ENCODE measurements at places on chromosomes 4 and X.
A peak's percentile ranks its signal among the peaks of the same experiment; 100 is the strongest.

- no peak for DNase-seq
Observed at GRCh38 chr4:122131562-122132157, 20.5 kb upstream of the BLTP1 start.

- DNase-seq, result no peak
Observed at GRCh38 chrX:143663755-143664154, 27.9 kb upstream of the SLITRK4 start.

DNA sequence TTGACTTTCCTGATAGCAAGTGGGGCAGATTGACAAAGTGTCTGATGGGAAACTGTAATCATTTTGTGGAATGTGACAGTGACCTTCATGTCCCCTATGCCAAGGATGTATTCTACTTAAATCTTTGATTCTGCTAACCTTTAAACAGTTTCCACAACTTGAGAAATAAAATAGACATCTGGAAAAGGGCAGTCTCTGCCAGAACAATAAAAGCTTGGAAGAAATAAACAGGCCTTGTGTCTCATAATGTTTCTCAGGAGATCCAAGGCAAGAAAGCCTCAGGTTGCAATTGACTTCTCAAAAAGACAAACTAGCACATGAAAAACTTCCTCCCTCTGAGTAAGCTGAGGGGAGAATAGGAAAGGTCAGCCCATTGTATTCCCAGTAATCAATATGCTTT, 174.9 kb downstream of the FSTL5 start:
- no peak for DNase-seq

DNA sequence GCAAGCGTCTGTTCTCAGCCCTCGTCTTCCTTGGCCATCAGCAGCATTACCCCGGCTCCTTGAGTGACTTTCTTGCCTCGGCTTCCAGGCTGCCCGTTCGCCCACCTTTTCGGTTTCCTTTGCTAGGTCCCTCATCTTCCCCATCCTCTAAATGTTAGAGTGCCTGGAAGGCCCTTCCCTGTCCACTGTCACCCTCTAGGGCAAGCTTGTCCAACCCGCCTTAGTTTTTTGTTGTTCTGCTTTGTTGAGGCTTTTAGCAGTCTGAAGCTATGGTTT, 62.7 kb downstream of the TBC1D14 start:
- DNase-seq, result no peak

DNA sequence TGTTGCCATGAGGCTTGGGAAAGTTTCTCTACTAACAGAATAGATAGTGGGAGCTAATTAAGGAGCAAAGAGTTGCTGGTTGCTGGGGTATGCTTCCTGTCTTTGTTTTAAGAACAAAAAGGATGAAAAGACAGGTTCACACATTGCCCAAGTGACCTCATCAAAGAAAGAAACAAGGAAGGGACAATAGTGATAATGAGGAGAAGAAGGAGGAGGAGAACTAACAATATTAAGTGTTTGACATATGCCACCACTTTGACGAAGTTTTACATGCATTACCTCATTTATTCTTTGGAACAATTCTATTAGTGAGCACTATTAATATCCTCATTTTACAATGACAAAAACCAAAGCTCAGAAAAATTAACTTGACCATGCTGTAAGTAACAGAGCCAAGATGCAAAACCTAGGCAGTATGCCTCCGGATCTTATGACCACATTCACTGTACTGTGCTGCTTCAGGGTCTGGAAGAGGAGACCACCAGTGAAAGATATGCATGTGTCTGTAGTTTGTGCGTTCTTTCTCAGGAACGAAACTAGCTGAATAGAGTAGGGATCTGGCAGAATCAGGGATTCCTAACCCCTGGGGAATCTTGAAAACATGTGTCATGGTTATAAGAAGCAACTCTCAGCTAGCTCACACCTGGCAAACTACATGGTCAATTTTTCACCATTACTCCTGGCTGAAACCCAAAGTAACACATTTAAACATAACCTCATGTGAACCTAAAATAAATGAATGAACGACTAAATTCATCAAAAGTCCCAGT, 83.8 kb downstream of the MOSPD2 start:
- no peak for DNase-seq

GRCh38 chr4:189773909-189774308, 166.8 kb upstream of the FRG1 start:
- DNase-seq, result no peak

DNA sequence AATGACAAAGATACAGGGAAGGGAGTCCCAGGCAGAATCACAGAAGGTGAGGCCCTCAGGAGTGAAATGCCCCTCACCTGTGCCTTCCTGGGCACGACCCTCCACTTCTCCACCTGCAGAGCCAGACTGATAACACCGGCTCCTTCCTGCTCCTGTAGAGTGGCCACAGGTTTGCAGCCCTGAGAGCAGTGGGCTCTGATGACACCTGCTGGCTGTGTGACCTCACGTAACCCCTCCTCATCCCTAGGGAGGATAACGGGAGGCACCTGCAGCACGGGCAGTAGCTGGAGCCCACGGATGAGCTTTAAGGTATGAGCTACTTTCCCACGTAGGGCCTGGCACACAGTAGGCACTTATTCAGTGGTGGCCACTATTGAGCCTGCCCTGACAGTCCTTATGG, 25.5 kb upstream of the MAN2B2 start:
- no peak for DNase-seq

DNA sequence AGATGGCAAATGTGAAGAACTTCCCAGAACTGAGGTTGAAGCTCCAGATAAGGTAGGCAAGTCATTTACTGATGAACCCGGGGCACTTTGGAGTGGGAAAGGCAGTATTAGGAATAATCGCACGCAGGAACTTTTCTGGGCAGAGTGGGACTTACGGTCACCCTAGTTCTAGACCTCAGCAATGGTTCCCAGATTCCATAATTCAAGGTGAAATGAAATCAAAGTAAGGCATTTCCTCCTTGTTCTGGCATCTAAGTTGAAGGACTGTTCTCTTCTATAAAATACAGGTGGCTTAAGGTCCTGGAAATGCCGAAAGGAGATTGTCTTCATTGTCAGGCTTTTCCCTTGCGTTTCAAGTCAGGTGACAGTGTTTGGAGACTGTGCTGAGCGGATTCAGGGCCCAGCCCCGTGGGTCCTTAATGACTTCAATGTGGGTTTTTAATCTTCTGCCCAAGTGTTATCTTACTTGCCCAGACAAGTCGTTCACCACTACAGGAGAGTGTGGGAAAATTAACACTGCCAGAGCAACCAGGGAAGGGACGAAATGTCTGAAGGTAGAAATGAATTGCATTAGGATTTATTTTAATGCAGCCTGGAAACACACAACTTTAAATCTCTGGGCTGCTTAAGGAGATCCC, 52.1 kb upstream of the STOX2 start:
- no peak for DNase-seq

GRCh38 chr4:7878323-7878722, 61.3 kb downstream of the AFAP1 start:
- peak; percentile 16 for DNase-seq

GRCh38 chr4:6856391-6856790, 53.2 kb upstream of the TBC1D14 start:
- DNase-seq, result no peak

GRCh38 chr4:179344861-179345260, 1902.6 kb upstream of the AGA start:
- DNase-seq, result no peak

DNA sequence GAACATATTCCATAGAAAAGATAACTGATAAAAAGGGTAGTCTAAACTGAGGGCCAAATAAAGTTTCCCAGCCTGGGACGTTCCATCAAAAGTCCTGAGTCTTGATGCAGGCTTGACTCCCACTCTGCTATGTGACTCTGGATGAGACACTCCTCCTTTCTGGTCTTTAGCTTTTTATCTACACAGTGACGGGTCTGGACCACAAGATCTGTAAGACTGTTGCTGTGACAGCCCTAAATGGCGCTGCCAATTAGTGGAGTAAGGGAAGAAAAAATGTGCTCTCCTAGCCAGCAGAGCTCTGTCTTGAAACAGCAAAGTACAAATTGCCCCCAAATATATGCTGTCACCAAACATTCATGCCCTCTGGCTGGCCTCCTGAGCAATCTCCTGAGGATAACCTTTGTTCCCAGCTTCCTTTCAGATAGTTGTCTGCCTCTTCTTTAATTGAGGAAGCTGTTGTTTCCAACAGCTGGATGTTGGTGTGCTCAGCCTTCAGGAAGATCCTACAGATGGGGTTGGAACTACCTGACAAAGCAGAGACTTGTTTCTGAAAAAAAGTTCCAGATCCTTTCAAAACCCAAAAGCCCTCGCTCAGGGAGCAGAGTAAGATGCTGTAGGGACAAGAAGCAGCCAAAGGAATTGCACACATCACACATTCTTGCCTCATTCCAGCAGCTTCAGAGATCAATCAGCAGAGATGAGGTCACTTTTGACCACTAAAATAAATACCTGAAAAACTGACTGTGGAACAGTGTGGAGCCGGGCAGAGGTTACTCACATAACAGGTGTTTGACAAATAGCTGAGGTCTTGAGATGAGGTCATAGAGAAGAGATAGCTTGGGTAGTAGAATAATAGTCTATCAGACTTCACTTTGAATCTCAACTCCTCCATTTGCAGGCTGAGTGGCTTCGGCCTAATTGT, 383.4 kb upstream of the FGF13 start:
- no peak for DNase-seq

GRCh38 chrX:134646691-134647090, 11.6 kb downstream of the PLAC1 start:
- DNase-seq, result no peak

- DNase-seq, result no peak
Observed at GRCh38 chrX:39492497-39493162, 605.1 kb downstream of the BCOR start.

DNA sequence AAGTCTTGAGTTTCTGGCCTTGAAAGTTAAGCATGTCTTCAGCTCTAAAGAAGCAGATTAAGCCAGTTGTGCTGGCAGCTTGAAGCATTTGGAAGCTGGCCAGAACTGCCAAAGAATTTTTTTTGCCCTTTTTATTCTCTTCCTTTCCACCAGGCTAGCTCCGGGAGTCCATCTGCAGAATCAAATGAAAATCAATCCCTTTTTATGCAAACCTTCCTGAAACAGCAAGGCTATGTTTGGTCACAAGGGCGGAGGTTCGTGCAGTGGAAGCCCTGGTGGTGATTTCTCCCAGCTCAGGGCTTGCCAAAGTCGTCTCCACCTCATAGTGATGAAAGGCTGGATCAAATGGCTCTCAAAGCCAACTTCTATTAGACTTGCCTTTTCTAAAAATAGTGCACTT, 21.6 kb upstream of the C4orf54 start:
- DNase-seq, result no peak

- DNase-seq, result no peak
Observed at GRCh38 chr4:26356081-26356501, 35.3 kb downstream of the RBPJ start.

DNA sequence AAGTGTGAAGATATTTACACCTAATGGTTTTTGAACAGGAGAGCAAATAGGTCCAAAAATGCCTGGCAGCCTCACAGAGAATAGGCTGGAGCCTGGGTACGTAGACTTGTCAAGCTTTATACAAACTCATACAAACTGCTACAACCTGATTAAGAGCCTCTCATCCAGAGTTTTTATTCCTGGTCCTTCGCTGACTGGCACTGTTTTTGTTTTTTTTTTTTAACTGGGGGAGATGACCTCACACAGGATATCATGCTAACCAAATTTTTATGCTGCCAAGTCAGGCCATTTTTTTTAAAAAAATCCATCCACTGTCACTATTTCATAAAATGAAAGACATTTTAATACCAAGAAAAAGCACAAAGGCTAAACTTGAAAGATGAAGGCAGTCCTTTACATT, 1.9 kb downstream of the FAM114A1 start:
- DNase-seq, result no peak

GRCh38 chr4:94032754-94033153, 174.9 kb upstream of the SMARCAD1 start:
- no peak for DNase-seq

GRCh38 chr4:107714256-107714655, 5.8 kb downstream of the PAPSS1 start:
- no peak for DNase-seq

- DNase-seq, result no peak
Observed at GRCh38 chr4:156173486-156173885, 219.8 kb upstream of the CTSO start.

DNA sequence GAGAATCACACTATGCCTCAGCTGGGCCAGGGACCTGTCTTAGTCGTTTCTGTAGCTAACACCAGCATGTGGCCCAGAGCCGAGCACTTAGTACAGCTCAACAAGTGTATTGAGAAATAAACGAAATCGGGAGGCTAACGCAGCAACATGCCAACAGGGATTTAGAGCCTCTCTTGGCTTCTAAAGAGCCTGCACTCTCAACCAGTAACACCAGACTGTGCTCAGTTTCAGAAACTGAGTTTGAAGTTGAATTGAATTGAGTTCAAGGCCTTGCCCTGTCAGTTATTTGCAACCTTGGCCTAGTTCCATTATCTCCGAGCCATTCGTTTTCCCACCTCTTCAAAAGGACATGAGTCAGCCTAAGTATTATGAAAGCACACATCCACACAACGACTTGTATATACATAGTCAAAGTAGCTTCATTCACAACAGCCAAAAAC, 71.3 kb upstream of the LDB2 start:
- no peak for DNase-seq

- DNase-seq, result no peak
Observed at GRCh38 chr4:43682551-43682950, 766.1 kb downstream of the KCTD8 start.

DNA sequence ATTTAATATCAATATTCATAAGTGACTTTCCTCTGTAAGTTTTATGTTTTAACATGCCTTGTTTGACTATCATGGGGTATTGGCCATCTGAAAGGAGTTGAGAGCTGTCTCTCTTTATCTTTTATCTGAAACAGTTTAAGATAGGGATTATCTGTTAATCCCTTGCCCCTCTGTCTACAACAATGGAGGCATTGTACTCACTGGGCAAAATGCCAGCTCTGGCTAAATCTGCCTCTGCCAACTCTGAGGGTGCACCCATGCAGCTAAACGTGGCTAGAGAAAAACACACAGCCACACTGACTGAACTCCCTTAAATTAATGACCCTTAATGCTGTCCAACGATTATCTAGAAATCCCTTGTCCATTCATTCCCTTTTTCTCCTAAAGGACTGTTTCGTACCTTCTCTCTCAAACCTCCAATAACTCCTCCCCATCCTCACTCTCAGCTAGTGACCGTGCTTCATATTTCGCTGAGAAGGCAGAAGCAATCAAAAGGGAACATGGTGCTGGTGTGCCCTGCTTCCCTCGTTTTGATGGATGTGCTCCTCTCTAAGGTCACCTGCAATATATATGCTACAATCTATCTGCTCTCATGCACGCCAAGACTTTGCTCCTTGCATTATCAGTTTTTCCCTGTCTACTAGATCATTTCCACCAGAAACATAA, 10.3 kb downstream of the PHKA2 start:
- peak; percentile 10 for DNase-seq
